ENCODE measurements at places on chromosomes 11 and 22. TPM values are rescaled to one million over a fixed set of nuclear protein-coding genes. Genes with fewer than 3 reads are reported as not detected.

Gene IFT27
- 42.8 TPM for total RNA-seq

Gene RBMXL2
- not detected for total RNA-seq

Gene TRAF6
- total RNA-seq = 22.4 TPM

Gene CABP4
- total RNA-seq = 5.2 TPM

Gene OR51B2
- not detected for total RNA-seq

Gene CREB3L1
- not detected for total RNA-seq

Gene RAB36
- 3.3 TPM for total RNA-seq

Gene PICK1
- 30.9 TPM for total RNA-seq

Gene PANX2
- total RNA-seq = 0.59 TPM

DNA sequence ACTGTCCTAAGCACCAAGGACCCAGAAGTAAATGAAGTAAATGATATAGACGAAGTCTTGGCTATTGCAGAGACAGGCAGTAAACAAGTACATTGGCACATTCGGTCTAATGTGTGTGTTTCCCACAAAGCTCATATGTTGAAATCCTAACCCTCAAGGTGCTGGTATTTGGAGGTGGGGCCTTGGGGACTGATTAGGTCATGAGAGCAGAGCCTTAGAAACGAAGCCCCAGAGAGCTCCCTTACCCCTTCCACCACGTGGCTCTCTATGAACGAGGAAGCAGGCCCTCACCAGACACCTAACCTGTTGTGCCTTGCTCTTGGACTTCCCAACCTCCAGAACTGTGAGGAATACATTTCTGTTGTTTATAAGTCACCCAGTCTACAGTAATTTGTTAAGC lies 14.9 kb downstream of the CLMP start:
- H3K27ac ChIP-seq = no peak overlapping the region
- DNase-seq = no peak
- no peaks in the 10 kb centered on the region for H3K4me1 ChIP-seq
- H3K27me3 ChIP-seq = no peaks in the 10 kb centered on the region

GRCh38 chr22:46289244-46289891 lies 7.3 kb upstream of the GTSE1 start:
- no peak for DNase-seq
- peaks cover 41% of the 10 kb centered on the region for H3K4me1 ChIP-seq
- H3K36me3 ChIP-seq = peaks cover 3% of the 10 kb centered on the region
- no peak overlapping the region for H3K27ac ChIP-seq
- no peaks in the 10 kb centered on the region for H3K27me3 ChIP-seq
- H3K4me3 ChIP-seq = no peak overlapping the region

DNA sequence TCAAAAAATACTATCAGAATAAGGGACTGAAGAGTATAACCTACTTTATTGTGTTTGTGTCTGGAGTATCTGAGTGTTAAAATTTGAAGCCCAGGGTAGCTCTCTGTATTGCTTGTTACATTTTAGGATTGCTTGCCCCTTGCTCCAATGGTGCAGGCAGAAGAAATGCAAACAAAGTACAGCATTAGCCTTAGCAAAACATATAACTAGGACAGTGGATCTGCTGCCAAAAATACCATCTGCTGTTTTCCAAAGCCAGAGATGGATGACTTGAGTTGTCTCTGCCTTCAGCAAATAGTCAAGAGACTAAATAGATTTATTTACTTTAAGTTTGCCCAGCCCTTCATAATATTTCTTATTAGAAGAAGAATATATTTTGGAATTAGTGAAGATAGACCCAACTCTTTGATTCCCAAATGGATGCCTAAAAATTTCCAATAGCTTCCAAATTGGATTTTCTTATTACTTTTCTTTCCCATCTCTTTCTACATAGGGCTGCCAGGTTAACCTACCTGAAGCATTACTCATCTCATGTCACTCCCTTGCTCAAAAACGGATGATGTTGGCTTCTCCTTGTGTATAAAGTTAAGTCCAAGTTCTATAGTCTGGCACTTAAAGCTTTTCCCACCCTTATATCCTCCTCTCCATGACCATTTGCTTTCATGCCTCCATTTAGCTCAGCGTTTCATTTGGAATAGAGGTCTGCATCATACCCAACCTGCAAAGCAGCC lies 66.3 kb downstream of the LDLRAD3 start:
- no peaks in the 10 kb centered on the region for H3K36me3 ChIP-seq
- no peak for DNase-seq
- H3K27ac ChIP-seq = no peak overlapping the region
- H3K4me3 ChIP-seq = no peak overlapping the region
- no peaks in the 10 kb centered on the region for H3K4me1 ChIP-seq

DNA sequence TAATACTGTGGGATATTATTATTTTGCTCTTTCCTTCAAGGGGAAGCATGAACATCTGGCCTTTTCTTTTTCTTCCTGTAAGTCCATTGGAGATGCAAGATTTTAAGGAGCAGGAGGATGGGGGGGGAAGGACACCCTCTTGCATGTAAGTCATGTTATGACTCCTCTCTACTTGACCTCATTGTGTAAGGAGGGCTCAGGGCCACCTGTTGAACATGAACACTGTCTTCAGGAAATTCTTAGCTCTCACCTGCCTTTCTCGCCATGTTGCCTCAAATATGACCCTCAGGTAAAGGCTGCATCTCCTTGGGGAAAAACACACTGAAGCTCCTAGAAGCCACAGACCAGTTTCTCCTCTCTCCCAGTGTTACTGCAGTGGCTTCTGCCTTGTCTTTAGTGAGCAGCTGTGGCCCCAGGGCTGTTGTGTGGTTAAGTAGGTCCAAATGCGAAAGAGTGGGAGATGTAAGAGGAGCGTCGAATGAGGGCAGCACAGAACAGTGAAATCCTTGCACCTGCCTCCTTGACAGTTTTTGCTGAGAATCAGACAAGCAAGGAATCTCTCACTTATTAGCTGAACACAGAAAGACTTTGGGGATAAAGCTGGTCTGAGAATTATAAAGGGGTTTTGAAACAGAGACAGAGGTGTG lies 1.3 kb upstream of the RAG1 start:
- H3K27me3 ChIP-seq = peaks cover 30% of the 10 kb centered on the region
- H3K36me3 ChIP-seq = no peaks in the 10 kb centered on the region

DNA sequence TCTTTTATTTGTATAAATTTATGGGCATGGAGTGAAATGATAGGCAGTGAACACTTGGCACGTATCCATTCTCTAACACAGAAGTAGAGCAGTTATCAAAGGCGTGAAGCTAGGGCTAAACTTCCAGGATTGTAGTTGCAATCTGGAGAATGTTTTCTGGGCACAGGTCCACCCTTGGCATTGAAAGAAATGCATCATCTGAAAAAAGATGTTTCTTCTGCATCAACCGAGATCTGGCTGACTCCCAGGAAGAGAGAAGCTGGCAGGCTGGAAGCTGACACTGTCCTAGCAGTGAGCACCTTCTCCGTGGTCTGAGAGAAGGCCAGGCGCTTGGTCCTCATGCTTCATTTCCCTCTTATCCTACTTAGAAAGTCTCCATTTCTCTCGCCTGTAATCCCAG lies 600.0 kb downstream of the BRD1 start:
- H3K4me3 ChIP-seq = no peak overlapping the region
- no peaks in the 10 kb centered on the region for H3K4me1 ChIP-seq
- no peaks in the 10 kb centered on the region for H3K27me3 ChIP-seq
- DNase-seq = no peak
- H3K36me3 ChIP-seq = no peaks in the 10 kb centered on the region

- H3K4me3 ChIP-seq = no peak overlapping the region
- no peak overlapping the region for H3K27ac ChIP-seq
- H3K4me1 ChIP-seq = no peaks in the 10 kb centered on the region
- H3K36me3 ChIP-seq = no peaks in the 10 kb centered on the region
- DNase-seq = no peak
- no peaks in the 10 kb centered on the region for H3K27me3 ChIP-seq
Measured at GRCh38 chr22:25840891-25841290, 98.9 kb downstream of the MYO18B start.

DNA sequence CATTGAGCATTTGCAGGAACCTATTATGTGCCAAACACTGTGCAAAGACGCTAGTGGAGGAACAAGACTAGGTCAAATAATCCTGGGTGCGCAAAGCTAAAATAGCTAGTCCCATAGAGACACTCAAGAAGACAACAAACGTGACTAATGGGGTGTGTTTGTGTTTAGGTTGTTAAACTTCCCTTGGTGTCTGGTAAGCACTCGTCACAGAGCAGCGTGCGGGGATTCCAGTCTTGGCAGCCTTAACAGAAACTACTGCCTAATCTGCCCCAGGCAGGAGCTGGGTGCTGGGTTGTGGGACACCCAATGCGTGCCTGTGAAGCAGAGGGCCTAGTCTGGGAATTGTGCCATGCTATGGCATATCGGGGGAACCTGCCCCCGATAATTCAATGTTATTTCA lies 10.8 kb upstream of the CALCB start:
- no peak overlapping the region for H3K27ac ChIP-seq
- no peak overlapping the region for H3K4me3 ChIP-seq
- no peaks in the 10 kb centered on the region for H3K4me1 ChIP-seq

DNA sequence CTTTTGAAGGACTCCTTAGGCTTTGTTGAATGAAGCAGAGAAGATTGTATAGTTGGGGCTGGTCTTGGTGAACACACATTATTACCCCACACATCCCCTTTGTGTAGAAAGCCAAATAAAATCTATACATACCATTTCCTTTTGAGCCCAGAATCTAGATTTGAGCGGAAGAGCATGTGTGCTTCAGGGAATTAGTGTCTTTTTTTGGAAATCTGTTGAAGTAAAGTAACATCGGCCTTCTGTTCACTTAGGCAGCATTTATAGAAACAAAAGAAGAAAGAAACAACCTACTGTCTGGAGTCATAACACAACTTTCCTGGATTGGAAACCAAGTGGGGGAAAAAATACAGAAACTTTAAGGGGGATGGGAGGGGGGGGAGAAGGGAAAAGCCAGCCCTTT lies 37.9 kb upstream of the TTC12 start:
- H3K27me3 ChIP-seq = no peaks in the 10 kb centered on the region
- no peak overlapping the region for H3K4me3 ChIP-seq
- H3K36me3 ChIP-seq = no peaks in the 10 kb centered on the region
- no peak overlapping the region for H3K27ac ChIP-seq

- H3K4me3 ChIP-seq = no peak overlapping the region
- H3K27ac ChIP-seq = peak overlapping the region; percentile 63
- H3K4me1 ChIP-seq = peaks cover 36% of the 10 kb centered on the region
- peak; percentile 74 for DNase-seq
Measured at GRCh38 chr22:21587803-21588611, 20.5 kb downstream of the UBE2L3 start.

DNA sequence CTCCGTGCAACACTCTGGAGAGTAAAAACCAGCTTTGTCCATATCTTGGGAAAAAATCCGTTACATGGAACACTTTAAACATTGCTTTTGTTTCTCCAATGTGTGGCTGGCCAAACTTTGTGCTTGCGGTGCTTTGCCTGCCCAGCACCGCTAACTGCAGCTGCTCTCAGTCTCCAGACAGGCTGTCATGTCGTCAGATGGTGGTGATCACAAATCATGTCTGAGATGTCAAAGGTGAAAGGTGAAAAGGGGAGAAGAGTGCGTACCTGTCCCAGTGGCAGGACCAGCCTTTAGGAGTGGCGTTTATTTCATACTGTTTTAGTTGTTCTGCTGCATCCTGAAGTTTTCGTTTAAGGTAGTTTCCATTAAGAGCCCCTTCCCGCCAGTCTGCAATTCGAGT lies 17.1 kb upstream of the AGBL2 start:
- H3K36me3 ChIP-seq = peaks cover 89% of the 10 kb centered on the region
- no peak overlapping the region for H3K4me3 ChIP-seq

DNA sequence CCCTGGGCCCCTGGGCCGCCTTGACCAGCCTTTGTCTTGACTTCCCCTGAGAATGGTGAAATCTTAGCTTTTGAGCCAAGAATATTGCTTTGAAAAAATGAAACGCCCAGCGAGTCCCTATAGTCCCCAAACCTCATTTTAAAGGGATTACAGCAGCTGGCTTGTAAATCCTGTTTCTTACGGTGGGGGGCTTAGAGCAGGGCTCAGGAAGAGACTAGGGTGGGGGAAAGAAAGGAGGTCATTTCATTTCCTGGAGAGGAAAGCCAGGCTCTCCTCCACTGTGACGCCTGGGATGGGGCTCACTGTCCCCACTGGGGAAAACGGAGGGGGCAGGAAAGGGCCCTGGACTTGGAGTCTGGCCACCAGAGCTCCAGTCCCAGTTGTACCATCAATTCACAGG lies 72.2 kb upstream of the ALX4 start:
- no peaks in the 10 kb centered on the region for H3K36me3 ChIP-seq
- H3K27ac ChIP-seq = no peak overlapping the region
- H3K27me3 ChIP-seq = peaks cover 5% of the 10 kb centered on the region

GRCh38 chr11:3623121-3623520 lies 18.7 kb downstream of the ART5 start:
- no peaks in the 10 kb centered on the region for H3K27me3 ChIP-seq
- H3K36me3 ChIP-seq = no peaks in the 10 kb centered on the region
- H3K27ac ChIP-seq = no peak overlapping the region
- no peak for DNase-seq

DNA sequence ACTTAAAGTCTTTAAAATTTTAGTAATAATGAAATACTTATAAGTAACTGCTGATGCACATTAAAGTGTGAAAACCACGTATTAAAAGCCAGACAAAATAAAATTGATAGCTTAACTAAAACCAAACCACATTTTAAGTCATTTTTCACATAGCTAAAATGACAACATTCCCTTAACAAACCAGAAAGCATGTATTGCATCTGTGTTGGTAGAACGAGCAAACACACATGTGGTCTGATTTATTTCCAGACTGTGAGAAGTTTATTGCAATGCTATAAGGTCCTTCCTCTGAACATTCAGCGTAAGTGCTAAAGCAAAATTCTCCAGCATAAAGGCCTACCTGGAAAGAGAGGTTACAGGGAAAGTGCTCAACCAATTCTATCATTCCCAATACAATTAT lies 57.8 kb downstream of the ARHGAP20 start:
- no peaks in the 10 kb centered on the region for H3K4me1 ChIP-seq
- no peaks in the 10 kb centered on the region for H3K27me3 ChIP-seq
- DNase-seq = no peak
- H3K36me3 ChIP-seq = no peaks in the 10 kb centered on the region
- no peak overlapping the region for H3K4me3 ChIP-seq

DNA sequence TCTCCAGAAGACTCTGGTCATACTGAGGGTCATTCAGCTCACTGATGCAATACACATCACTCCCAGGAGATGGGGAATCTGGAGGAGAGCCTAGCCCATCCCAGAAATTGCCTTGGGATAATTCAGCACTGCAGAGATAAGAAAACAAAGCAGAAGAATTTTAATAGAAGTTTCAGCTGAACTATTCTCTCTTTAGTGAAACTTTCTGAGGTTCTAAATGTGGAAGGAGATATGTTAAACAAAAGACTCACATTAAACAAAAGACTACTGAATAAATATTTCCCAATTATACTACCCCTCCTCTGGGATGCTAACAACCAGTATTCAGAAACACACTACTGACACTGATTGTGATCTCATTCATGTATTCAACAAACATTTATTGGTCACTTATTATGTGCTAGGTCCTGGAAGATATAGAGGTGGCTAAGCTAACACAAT lies 47.8 kb downstream of the C2CD3 start:
- no peak for DNase-seq
- no peak overlapping the region for H3K4me3 ChIP-seq
- H3K36me3 ChIP-seq = peaks cover 4% of the 10 kb centered on the region
- H3K27me3 ChIP-seq = no peaks in the 10 kb centered on the region
- H3K27ac ChIP-seq = no peak overlapping the region
- no peaks in the 10 kb centered on the region for H3K4me1 ChIP-seq
